ENCODE measurements at places on chromosomes 4 and X.
A peak's percentile ranks its signal among the peaks of the same experiment; 100 is the strongest.

- DNase-seq, result peak; percentile 57
Observed at GRCh38 chr4:69835766-69836165, 24.2 kb downstream of the SULT1E1 start.

DNA sequence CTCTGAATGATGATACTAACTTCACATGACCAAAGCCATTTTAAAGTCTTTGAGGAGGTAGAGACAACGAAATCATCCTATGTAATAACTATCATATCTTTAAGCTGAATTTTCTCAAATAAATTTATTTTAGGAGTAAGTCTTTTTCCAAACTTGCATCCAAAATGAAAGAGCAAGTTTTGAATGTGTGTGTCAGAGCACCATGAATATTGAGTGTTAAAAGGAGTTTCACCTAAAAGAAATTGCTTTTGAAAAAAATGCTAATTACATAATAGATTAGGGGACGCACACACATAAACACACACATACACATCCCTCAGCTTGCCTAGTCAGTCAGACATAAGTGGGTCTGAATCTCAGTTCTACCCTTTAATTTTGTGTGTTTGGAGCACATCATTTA is 1.9 kb downstream of the ANK2 start:
- no peak for DNase-seq

DNA sequence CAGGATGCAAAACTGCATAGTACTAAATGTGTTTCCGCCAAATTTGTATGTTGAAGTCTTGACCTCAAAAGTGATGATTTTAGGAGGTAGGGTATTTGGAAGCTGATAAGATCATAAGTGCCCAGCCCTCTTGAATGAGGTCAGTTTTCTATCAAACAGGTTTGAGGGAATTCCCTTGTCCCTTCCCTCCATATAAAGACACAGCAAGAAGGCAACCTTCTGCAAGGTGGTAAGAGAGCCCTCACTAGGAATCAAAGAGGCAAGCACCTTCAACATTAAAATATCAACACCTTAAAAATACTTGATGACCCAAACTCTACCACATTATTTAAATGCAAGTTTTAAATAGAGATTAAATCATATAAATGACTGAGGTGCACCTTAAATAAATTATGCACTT is 288.6 kb downstream of the EPHA5 start:
- DNase-seq, result no peak

- DNase-seq, result no peak
Observed at GRCh38 chr4:68954126-68954525, 2.5 kb upstream of the UGT2A3 start.

GRCh38 chr4:105352826-105353225 is 121.0 kb downstream of the PPA2 start:
- DNase-seq, result peak; percentile 4

DNA sequence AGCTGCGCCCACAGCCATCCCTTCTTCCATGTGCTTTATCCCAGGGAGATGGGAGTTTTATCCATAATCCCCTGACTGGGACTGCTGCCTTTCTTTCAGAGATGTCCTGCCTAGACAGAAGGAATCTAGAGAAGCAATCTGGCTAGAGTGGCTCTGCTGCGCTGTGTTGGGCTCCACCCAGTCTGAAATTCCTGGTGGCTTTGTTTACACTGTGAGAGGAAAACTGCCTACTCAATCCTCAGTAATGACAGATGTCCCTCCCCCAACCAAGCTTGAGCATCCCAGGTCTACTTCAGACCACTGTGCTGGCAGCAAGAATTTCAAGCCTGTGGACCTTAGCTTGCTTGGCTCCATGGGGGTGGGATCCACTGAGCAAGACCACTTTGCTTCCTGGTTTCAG is 116.9 kb upstream of the AR start:
- no peak for DNase-seq

GRCh38 chrX:136954930-136955329 is 74.4 kb upstream of the RBMX start:
- DNase-seq, result peak; percentile 61

GRCh38 chr4:108113229-108113628 is 55.5 kb downstream of the LEF1 start:
- DNase-seq, result no peak

DNA sequence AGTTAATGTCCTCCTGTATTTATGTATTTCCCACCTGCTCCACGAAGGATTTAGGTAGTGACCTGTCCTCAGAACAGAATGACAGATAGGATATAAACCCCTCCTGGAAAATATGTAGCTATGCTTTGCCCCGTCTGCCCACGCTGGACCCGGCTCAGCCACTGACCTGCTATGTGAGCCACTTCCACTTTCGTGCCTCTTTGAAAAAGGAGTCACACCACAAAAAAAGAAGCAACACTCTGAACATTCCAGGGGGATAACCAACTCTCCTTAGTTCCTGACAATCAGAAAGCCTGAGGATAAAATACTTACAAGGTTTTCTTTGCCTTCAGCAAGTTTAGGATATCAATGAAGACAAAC is 11.1 kb downstream of the ACSL1 start:
- no peak for DNase-seq

DNA sequence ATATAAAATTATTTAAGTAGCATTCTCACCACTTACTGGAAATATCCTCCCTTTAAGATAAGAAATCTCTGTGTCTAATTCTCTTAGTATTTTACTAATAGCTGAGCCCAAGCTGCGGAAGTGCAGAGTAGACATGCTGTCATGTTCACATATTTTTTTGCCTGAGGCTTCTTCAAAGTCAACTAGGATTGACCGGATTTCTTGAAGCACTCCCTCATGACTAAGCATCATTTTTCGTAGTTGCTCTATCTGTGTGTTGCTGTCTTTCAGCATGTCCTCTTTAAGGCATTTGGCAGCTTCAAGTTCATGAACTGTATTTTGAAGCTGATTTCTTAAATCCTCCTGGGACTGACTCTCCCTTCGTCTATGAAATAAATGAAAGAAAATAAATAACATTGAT is 36.9 kb downstream of the CCDC158 start:
- peak; percentile 39 for DNase-seq

GRCh38 chrX:10047133-10047532 is 80.0 kb downstream of the CLDN34 start:
- no peak for DNase-seq

DNA sequence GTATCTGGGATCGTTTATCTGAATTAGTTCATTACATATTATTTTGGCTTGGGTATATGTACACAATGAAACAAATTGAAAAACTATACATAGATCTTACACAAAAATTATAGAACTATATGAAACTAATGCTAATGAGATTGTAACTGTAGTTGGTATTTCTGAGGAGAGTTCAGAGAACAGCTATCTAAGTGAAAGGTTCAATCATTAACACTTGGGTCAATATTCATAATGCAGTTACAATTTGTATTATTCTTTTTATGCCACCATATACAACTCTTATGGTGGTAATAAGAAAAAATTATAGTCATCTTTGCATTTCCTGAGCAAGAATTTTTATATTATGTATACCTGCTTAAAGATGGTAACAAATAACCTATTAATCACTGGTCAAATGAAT is 461.0 kb downstream of the GRXCR1 start:
- no peak for DNase-seq

DNA sequence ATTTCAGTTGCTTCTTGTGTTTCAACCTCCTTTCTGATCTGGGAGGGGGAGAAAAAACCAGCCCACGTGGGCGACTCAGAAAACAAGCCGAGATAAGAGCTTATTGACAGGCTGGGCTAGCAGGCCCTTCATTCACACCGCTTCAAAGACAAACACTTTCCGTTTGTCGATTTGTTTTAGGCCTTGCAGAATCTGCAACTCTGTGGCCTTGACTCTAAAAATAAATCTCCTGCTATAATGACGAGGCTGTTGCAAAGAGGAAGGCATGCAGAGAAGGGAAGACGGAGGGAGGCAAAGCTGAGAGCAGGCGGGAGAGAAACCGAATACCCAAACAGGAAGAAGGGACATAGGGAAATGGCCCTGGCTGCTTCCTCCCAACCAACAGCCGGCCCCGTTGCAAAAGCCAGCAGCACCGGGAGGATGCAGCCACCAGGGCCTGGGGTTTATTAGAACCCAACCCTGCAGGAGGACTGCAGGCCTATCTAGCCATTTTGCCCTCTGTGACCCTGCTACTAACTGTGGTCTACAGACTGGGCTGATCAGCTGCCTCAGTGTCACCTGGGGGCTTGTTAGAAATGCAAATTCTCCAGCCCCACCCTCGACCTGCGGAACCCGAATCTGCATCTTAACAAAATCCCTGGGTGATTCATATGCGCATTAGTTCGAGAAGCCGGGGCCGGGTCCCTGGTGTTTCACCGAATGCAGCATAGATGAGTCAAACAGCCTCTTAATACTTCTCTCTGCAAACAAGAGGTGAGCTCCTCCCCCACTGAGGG is 325.5 kb downstream of the BCOR start:
- no peak for DNase-seq

DNA sequence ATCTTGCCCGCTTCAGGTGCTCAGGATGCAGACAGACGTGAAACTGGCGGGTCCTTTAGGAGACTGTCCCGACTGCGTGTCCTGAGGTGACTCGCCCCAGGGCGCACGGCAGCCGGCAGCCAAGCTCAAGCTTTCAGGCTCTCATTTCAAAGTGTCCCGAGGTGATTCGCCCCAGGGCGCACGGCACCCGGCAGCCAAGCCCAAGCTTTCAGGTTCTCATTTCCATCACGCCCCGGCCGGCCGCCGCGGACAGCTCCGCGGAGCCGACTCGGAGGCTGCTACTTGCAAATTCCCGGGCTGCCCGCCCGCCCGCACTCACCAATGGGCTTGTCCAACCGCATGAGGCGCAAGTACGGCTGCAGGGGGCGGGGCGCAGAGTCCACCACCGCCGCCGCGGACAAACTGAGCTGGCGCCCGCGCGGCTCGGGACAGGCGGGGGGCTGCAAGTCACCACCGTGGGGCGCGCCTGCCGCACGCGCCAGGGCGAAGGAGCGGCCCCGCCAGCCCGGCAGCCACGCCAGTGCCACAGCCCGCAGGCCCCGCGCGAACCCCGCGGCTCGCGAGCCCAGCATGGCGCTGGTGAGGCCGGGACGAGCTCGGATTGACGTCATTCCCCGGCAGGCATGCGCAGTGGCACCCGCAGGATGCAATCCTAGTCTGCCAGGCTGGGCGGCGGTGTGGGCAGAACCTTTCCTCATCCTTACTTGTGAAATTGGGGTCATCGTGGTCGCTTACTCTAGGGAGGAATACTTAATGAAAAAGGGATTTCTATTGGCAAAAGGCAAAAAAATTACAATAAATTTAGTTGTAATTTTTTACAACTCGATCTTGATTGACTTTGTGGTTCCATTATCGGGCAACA is at the start of gene COQ2:
TSS of gene COQ2 (minus strand) at position 606 of the 862 bp plus-strand sequence. CDS start at position 572, 34 bp downstream.
- DNase-seq, result peak; percentile 97

Data from fibroblast of pulmonary artery (primary cell).